ENCODE measurements at places on chromosomes 16 and 17.
A peak's percentile ranks its signal among the peaks of the same experiment; 100 is the strongest.

GRCh38 chr17:40551091-40551878, 14.0 kb downstream of the CCR7 start:
- peak; percentile 81 for DNase-seq

DNA sequence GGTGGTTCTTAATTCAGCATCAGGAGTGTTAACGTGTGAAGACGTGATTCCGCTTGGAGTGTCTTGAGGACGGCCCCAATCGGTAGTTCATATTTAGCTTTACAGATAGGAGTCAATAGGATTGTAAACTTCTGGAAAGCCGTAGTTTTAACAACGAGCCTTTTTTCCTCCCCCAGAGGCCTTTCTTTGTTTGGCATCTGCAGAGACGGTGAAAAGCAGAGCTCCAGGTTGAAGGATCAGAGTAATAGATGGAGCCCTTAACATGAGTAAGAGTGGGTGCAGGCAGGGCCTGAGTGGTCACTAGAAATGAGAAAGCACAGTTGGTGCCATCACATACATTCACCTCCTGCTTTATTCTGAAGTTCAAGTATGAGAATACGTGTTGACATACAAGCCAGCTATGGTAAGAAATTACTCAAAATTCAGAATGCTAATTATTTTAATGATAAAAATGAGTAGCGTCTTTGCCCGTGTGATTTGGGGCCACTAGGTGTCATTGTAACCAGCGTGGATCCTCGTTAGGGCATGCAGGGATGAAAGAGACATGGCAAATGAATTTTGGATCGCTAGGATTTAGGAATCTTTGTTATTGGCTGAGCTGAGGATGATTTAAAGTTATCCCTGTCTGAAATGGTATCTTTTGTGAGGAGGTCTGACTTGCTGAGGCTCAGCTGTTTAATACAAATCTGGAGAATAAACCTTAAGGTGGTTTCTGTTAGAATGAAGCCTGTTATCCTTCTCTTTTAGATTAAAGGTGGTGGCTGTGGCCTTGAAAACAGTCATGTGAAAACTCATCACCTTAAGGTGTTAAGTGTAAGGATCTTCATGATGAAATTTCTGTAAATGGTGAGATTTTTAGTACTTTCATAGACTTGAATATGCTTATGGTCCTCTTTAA, 18.6 kb downstream of the PRCD start:
- DNase-seq: no peak

DNA sequence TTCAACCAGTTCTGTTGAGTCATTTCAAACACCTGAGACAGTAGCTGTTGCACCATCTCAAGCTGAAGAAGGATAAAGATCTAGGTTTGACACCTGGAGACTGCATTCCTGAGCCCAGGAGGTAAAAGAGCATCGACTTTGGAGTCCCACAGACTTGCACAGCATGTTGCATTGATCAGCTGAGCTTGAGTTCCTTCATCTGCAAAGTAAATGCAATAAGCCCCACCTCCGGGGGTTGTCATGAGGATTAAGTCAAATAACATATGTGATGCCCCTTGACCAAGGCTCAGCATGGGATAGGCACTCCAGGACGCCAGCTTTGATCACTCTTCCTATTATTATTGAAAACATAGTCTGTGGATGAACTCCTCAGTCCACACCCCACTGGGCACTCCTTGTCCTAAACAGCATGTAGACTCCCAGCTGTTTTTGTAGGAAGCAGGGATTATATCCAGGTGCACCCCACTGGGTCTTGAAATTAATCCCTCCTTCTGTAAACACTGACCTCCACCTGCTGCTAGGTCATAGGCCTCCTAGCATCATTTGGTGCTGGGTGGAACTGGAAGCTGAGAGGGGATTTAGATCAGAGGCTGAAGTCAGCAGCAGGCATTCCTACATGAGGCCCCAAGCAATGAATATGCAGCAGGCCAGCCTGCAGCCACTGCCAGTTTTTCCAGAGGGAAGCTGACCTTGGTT, 259.0 kb downstream of the HS3ST4 start:
- DNase-seq: no peak

DNA sequence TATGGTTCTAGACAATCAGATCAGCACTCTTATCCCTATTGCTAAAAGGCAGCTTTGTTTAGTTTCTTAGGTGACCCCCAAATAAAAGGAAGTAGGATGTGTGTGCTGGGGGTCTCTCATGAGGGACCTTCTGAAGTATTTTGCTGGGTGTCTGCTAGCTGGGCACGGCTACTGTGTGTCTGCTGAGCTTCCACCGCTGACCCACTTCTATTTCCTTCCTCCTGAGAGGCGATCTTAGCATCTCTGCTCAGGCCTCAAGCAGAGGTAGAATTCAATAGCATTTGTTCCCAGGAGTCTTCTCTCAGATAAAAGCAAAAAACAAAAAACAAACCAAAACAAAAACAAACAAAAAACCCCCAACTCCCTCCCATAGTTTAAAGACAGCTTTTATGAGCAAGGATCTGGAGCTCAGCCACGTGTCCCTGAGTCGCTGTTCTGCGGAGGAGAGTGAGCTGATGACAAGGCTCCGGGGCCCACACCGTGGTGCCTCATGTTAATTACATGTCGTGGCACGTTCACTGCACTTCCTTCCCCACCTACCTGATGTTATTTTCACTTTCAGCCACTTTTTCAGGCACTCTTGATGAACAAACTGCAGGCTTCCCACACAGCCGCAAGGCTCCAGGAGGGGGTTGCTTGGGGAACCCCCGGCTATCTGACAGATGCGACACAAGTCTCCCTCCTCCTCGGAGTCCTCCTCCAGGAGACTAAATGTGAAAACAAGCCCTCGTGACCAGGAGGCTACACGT, 83.5 kb downstream of the MARCHF10 start:
- DNase-seq: no peak

GRCh38 chr17:75778861-75779249, 5.8 kb upstream of the UNK start:
- DNase-seq: no peak

GRCh38 chr16:52405441-52405840, 141.5 kb downstream of the TOX3 start:
- DNase-seq: no peak

DNA sequence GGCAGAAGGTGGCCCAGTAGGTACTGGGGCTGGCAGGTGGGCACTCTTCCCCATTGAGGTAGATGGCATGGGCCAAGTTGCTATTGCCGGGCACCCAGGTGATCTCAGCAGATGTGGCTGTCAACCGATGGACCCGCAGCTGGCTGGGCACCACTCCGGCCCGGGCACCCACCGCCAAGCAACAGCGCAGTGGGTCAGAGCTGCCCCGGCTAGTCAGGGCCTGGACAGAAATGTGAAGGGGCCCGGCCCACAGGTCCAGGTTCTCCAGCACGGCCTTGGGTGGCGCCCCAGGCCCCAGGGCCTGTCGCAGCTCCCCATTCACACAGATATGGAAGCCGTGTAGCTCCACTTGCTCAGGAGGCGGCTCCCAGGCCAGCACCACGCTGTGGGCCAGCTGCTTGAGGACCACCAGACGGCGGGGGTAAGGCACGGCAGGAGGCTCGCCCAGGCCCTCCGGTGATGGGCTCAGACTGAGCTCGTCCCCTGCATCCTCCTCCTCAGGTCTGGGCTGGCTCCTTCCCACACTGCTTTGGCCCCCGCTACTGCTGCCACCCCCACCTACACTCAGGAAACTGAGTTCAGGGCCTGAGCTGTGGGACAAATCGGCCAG, 16.5 kb downstream of the TSPOAP1 start:
- no peak for DNase-seq

GRCh38 chr16:3152991-3153368, 18.2 kb downstream of the ZNF213 start:
- no peak for DNase-seq

DNA sequence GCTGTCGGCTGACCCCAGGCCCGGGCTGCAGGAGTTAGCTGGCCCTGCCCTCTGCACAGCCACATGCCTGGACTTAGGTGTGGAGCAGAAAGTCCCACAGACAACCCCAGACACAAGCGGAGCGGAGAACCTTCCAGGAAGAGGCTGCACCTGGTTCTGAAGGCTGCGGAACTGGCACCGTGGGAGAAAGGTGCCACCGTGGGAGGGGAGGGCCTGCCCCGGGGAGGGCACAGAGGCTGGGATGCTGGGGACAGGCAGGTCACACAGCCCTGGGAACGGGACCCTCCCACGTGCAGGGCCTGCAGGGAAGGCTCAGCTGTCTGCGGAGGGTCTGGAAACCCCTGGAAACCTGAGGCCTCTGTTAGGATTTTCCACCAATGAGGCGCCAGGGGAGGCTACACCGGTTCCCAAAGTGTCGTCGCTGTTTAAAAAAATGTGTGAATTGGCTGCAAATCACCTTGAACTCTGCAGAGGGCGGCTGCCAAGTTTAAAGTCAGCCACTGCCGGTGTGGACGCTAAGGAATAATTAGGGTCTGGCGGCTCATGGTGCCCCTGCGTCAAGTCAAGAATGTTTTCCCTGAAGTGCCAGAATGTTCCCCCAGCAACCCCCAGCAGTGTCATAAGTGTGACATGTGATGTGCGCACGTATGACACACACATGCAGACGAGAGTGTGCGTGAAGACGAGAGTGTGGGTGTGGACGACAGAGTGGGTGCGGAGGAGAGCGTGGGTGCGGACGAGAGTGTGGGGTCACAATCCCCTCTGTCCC, 50.9 kb upstream of the PABPN1L start:
- no peak for DNase-seq

- DNase-seq: no peak
Observed at GRCh38 chr17:514584-514983, 162.0 kb upstream of the RPH3AL start.

DNA sequence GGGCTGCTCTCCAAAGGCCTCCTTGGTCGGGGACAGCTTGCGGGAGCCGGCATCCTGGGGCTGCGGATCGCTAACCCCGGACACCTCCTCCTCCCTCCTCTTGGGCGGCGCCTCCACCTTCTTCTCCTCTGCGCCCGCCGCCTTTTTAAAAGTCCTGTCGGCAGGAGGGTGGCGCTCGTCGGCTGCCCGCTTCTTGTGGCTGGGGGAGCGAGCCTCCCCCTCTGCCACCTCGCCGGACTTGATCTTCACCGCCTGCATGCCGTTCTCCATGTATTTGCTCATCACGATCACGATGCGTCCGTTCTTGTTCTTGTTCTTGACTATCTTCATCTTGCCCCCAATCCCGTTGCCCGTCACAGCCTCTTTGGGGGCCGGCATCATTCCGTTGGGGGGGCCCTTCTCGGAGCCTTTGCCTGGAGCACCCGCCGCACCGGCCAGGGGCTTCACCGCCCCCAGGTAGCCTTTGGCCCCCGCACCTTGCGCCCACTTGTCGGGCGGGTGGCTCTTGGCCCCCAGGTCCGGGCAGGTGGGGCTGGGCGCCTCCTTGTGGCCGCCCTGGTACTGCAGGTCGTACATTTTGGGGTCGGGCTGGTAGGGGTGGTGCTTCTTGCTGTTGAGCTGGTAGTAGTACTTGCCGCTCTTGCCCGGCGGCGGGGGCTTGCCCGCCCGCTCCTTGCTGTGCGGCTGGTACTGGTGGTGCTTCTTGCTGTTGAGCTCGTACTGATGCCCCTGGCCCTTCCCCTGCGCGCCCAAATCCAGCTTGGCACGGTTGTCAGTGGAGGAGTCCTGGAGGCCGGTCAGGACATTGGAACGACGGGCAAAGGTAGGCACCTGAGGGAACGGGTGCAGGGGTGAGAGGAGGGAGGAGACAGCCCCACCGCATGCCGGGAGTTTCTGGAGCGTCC, 4.4 kb downstream of the CBX4 start:
- no peak for DNase-seq

DNA sequence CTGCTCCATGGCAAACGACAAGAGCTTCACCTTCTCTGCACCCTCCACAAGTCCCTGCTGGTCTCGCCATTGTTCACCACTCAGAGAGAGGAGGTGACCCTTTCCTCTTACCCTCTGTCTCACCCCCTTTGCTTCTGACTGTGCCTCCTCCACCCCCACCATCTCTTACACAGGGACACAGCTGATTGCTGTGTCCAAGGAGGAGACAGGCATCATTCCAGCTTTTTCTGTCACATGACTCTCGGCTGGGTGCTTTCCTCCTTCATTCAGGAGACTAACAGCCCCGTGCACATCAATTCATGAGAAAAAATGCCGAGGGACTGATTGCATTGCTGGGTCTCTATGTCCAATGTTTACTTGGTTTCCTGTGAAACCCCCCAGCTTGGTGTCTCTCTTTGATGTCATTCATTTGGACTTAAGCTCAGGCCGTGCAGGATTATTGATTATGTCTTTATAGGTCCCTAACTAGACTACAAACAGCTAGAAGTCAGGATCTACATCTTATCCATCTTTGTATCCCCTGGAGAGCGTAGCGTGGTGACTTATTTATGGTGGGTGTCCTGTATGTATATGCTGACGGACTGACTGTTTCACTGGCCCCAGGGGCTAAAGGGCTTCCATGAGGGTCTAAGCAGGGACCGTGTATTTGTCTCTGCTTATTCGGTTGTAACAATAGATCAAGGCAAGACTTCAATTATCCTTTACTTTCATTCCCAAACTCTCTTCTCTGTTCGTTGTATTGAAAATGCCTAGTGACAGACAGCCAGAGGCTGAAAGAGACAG, 82.2 kb upstream of the CDH13 start:
- DNase-seq: no peak

DNA sequence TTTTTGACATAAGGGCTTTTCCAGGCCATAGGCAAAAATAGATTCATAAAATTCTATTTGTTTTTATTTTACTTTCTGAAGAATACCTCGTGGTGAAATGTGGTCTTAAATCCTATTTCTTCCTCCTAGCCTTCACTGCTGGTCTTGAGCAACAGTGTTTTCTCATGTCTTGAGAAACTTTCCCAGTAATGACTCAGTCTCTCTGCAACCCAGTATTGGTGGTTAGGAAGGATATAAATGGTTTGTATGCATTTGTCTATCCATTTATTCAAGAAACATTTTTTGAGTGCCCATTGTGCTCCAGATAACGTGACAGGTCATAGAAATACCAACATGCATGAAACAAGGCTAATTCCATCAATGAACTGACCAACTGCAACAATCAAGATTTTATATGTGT, 213.9 kb downstream of the TMEM114 start:
- no peak for DNase-seq

- DNase-seq: peak; percentile 56
Observed at GRCh38 chr16:79372503-79373184, 227.9 kb downstream of the MAF start.

- DNase-seq: no peak
Observed at GRCh38 chr16:27690608-27691007, 140.7 kb downstream of the KATNIP start.

DNA sequence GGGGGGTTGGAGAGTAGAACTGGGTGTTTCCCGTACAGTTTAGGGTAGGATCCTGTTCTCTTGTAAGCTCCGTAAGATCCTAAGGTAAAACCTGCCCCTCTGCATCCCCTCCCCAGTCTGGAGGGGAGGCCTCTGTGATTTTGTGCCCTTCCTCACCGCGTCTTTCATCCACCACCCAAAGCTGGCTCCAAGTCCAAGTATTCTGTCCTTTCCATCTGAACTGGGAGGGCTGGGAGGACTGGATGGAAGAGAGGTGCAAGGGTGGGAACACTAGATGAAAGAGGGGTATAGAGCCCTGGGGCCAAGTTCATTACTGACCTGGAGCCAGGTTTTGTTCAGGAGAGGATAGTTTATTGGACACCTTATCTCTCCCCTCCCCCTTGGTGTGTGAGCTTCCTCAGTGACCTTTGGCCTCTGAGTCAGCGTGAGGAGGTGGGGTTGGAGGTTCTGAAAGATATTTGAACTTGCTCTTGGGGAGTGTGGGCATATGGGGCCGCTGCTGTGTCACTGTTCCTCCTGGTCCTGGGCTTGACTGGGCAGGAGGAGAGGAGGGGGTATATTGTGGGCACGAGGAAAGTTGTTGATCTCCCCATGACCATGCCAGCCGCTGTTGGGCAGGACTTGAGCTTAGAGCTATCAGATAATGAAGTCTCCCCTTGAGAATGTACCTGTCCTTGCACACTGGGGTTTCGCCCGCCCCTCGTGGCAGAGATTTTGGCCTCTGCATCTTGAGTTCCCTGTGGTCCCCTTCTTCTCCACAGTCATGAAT, 1.6 kb downstream of the LASP1 start:
- peak; percentile 88 for DNase-seq

Measured in left lung (tissue), 14 donors.